Osteocyte (in vitro differentiated cells): ENCODE measurements at places on chromosomes 6 and 20. TPM values are rescaled to one million over a fixed set of nuclear protein-coding genes. Genes with fewer than 3 reads are reported as not detected.

Gene CST4
- not detected in 2 replicates for total RNA-seq

DNA sequence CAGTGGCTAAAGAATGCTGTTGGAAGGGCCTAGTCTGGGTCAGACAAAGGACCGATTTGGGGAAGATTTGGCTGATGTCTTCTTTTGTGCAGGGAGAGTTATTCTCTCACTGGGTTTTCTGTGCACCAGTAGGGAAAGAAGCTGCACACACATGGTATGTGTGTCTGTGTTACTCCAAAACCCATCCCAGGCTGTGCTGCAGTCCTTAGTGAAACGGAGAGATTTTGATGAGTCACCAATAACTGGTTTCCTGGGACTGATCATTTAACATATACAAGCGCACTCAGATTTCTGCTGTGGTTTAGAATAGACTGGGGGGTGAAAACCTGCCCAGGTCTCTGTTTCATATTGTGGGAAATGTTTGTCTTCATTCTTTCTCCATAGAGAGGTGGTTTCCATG, 1049.8 kb downstream of the KIF16B start:
- no peak for DNase-seq
- no peak overlapping the region for H3K4me3 ChIP-seq
- H3K36me3 ChIP-seq, result no peaks in the 10 kb centered on the region
- H3K4me1 ChIP-seq, result no peaks in the 10 kb centered on the region
- H3K27ac ChIP-seq, result no peak overlapping the region

DNA sequence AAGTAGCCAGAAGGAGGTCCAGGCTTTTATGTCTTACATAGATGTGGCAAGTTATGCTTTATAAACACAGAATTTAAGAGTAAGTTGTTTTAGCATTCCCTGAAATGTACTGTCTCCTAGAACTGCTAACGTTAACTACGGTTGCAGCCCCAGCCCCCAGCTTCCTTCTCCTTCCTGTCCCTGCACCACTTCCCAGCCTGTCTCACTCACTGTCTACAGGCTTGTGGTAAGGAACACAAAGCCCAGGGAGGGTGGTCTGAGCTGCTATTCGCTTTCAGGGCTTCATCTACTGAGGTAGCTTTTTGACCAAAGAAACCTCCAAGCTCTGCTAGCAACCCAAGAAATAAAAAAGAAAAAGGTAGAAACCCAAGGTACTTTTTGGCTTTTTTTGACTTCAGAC, 35.9 kb downstream of the PCSK2 start:
- H3K4me3 ChIP-seq, result no peak overlapping the region
- no peak overlapping the region for H3K27ac ChIP-seq
- H3K4me1 ChIP-seq, result no peaks in the 10 kb centered on the region
- H3K36me3 ChIP-seq, result no peaks in the 10 kb centered on the region

DNA sequence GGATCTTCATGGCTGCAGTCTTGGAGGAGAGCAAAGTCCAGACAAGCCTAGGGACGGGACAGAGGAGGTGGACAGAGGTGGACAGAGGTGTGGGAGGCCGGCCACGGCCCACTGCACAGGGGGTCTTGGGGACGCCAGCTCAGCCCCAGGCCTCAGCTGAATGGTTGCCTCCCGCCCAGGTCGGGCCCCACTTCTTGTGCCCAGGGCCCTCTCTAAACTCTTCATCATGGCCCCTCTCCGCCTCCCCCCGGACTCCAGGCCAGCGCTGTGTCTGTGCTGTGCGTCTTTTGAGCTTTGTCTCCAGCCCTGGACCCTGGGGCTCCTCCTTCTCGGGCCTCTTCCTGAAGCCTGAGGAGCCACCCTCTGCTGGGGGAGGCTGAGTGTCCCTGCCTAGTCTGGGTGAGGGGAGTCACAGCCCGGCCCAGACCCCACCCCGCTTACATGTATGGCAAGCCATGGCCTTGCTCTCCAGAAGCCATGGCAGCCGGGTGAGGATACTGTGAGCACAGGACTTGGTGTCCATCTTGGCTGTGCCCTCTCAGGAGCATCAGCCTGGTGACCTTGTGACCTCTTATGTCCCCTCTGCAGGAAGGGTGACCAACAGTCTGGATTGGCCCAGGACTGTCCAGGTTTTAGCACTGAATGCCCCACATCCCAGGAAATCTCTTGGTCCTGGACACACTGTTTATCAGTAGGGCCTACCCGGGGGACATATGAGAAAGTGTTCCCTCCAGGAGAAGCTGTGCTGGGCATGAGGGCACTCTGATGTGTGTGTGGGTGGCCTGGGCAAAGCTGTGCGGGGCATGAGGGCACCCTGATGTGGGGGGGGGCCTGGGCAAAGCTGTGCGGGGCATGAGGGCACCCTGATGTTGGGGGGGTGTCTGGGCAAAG, 9.4 kb upstream of the NPBWR2 start:
- no peak overlapping the region for H3K4me3 ChIP-seq
- H3K4me1 ChIP-seq, result peaks cover 3% of the 10 kb centered on the region
- H3K27me3 ChIP-seq, result peaks cover 8% of the 10 kb centered on the region
- no peak overlapping the region for H3K27ac ChIP-seq

- peaks cover 15% of the 10 kb centered on the region for H3K4me1 ChIP-seq
- DNase-seq, result no peak
- H3K27me3 ChIP-seq, result no peaks in the 10 kb centered on the region
- H3K4me3 ChIP-seq, result no peak overlapping the region
Observed at GRCh38 chr6:41964201-41964887, 22.7 kb upstream of the CCND3 start.

DNA sequence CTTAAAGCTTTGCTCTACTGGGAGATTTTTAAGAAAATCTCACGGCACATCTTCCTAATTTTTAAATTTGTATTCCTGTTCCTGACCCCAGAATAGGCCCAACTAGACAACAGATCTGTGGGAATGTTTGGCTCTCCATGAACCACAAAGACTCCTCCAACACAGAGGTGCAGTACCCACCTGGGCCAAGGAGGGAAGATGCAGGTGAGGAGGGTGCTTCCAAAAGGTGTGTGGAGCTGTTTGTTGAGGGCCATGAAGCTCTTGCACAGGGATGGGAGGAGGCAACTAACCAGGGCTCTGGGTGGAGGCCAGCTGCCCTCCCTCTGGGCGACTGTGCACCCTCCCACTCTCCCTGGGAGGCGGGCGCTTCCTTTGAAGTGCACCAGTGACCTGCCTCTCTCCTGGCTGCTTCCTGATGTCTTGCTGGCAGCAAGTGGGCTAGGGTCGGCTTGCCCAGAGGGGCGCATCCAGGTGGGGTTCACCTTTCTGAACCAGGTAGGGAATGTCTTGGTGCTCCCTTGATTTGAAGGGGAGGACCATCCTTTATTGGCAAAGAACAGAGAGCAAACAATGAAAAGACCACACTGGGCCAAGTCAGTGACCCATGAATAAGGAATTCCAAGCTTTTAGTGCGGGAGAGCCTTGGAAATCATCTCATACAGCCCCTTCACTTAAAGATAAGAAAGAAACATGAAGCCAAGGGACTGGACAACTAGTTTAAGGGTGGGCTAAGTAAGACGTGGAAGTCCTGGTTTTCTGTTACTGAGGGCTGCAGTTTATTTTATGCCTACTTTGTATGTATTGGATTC, 76.0 kb downstream of the ANKRD6 start:
- H3K27me3 ChIP-seq, result no peaks in the 10 kb centered on the region
- no peak for DNase-seq
- H3K27ac ChIP-seq, result no peak overlapping the region
- no peaks in the 10 kb centered on the region for H3K4me1 ChIP-seq
- no peak overlapping the region for H3K4me3 ChIP-seq
- H3K36me3 ChIP-seq, result no peaks in the 10 kb centered on the region

Gene REM1
- total RNA-seq, result not detected in 2 replicates

- peaks cover 22% of the 10 kb centered on the region for H3K27me3 ChIP-seq
- DNase-seq, result no peak
- H3K4me3 ChIP-seq, result no peak overlapping the region
- H3K27ac ChIP-seq, result no peak overlapping the region
- H3K36me3 ChIP-seq, result no peaks in the 10 kb centered on the region
- no peaks in the 10 kb centered on the region for H3K4me1 ChIP-seq
Observed at GRCh38 chr20:53990768-53991450, 79.5 kb downstream of the BCAS1 start.

DNA sequence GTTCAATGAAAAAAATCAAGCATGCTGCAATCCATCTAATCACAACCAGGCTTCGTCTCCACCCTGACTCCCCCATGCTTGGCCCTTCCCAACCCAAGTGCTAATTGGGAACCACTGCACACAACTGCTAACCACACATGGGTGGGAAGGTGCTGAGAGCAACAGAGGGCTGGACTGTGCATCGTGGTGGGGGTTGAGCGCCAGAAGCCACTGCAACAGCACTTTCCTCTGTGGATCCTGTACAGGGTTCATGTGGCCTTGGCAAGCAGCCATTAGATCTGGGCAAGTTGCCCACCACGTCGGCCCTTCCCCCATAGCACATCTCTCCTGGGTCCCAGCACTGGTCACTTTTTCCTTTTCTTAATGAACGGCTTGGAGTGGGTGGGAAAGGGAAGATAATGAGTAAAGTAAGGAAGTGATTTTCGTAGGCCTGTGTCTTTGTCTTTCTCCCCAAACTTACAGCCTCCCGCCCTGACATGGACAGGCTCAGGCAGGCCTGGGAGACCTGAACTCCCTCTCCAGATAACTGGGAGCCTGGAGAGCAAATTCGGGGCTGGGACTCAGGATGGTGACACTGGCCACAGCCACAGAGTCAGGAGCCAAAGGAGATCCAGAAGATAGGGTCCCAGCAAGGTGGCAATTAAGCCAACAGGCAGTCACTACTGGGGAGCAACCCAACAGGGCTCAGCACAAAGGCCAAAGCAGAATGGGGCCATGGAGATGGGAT, 34.4 kb upstream of the MRPS10 start:
- H3K36me3 ChIP-seq, result peaks cover 20% of the 10 kb centered on the region
- no peaks in the 10 kb centered on the region for H3K27me3 ChIP-seq
- H3K4me1 ChIP-seq, result peaks cover 22% of the 10 kb centered on the region
- no peak overlapping the region for H3K27ac ChIP-seq
- H3K4me3 ChIP-seq, result no peak overlapping the region

- no peaks in the 10 kb centered on the region for H3K36me3 ChIP-seq
- DNase-seq, result no peak
- no peak overlapping the region for H3K4me3 ChIP-seq
- H3K27ac ChIP-seq, result no peak overlapping the region
- H3K4me1 ChIP-seq, result no peaks in the 10 kb centered on the region
Observed at GRCh38 chr6:51934098-51934497, 153.3 kb downstream of the PKHD1 start.

Gene LY6G5B
- total RNA-seq, result 14.0 and 17.6 TPM in 2 replicates

Gene GNRH2
- total RNA-seq, result not detected in 2 replicates

Gene CTSZ
- total RNA-seq, result 17.2 and 17.5 TPM in 2 replicates

- H3K27me3 ChIP-seq, result peaks cover 21% of the 10 kb centered on the region
- no peaks in the 10 kb centered on the region for H3K4me1 ChIP-seq
- H3K4me3 ChIP-seq, result no peak overlapping the region
Observed at GRCh38 chr20:9928281-9928737, 89.4 kb upstream of the PAK5 start.

DNA sequence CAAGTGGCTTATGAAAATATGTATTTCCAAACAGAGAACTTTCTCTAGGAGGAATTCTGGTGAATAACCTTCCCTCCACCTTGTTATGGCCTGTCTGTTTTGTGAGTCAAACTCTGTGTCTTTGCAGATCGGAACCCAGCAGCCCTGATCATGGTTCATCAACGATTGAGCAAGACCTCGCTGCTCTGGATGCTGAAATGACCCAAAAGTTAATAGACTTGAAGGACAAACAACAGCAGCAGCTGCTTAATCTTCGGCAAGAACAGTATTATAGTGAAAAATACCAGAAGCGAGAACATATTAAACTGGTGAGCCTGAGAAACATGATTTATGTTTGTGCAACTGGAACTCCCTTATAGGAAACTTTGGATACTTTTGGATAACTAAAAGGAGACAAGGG, 294.5 kb upstream of the PLCB4 start:
- no peak overlapping the region for H3K4me3 ChIP-seq
- peaks cover 34% of the 10 kb centered on the region for H3K36me3 ChIP-seq
- peaks cover 5% of the 10 kb centered on the region for H3K4me1 ChIP-seq
- no peak overlapping the region for H3K27ac ChIP-seq
- no peaks in the 10 kb centered on the region for H3K27me3 ChIP-seq
- no peak for DNase-seq

- H3K27me3 ChIP-seq, result no peaks in the 10 kb centered on the region
- no peak overlapping the region for H3K4me3 ChIP-seq
- peak overlapping the region; percentile 77 for H3K27ac ChIP-seq
- peak; percentile 92 for DNase-seq
- H3K36me3 ChIP-seq, result peaks cover 34% of the 10 kb centered on the region
Observed at GRCh38 chr6:2952557-2953095, 18.7 kb downstream of the SERPINB6 start.

GRCh38 chr6:137673603-137674002, 179.4 kb upstream of the OLIG3 start:
- no peak overlapping the region for H3K27ac ChIP-seq
- peaks cover 13% of the 10 kb centered on the region for H3K27me3 ChIP-seq
- peaks cover 4% of the 10 kb centered on the region for H3K36me3 ChIP-seq
- no peak for DNase-seq
- peaks cover 6% of the 10 kb centered on the region for H3K4me1 ChIP-seq
- H3K4me3 ChIP-seq, result no peak overlapping the region

GRCh38 chr20:38108986-38109541, 56.0 kb downstream of the TGM2 start:
- no peaks in the 10 kb centered on the region for H3K36me3 ChIP-seq
- peak overlapping the region; percentile 73 for H3K27ac ChIP-seq
- peaks cover 28% of the 10 kb centered on the region for H3K4me1 ChIP-seq
- H3K27me3 ChIP-seq, result no peaks in the 10 kb centered on the region
- DNase-seq, result no peak

Gene TRAPPC3L
- total RNA-seq, result not detected in 2 replicates

Gene TRIM10
- total RNA-seq, result not detected in 2 replicates

Gene RAB32
- 47.7 and 54.2 TPM in 2 replicates for total RNA-seq

- H3K4me3 ChIP-seq, result no peak overlapping the region
- peaks cover 28% of the 10 kb centered on the region for H3K4me1 ChIP-seq
- H3K27ac ChIP-seq, result peak overlapping the region; percentile 80
Observed at GRCh38 chr6:39377539-39377950, 55.0 kb upstream of the KCNK16 start.

DNA sequence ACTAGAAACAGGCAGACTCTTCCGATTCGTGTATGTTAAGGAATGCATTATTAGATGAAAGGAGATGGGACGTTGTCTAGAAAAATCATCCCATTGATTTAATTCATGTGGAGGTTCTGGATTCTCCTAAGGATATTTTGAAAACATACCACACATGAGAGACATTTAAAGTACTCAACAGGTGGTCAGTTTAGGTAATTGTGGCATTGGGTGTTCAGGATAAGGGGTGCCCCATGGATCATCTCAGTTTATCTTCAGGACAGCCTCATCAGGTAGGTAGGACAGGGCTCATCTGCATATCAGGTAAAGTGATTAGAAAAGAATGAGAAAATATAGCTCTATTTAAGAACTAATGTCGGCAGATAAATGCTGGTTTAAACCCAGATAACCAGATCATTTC, 15.9 kb upstream of the PDE10A start:
- H3K27me3 ChIP-seq, result no peaks in the 10 kb centered on the region
- H3K4me1 ChIP-seq, result no peaks in the 10 kb centered on the region
- no peak overlapping the region for H3K27ac ChIP-seq
- H3K36me3 ChIP-seq, result no peaks in the 10 kb centered on the region

Gene RPP40
- 4.2 and 5.6 TPM in 2 replicates for total RNA-seq

DNA sequence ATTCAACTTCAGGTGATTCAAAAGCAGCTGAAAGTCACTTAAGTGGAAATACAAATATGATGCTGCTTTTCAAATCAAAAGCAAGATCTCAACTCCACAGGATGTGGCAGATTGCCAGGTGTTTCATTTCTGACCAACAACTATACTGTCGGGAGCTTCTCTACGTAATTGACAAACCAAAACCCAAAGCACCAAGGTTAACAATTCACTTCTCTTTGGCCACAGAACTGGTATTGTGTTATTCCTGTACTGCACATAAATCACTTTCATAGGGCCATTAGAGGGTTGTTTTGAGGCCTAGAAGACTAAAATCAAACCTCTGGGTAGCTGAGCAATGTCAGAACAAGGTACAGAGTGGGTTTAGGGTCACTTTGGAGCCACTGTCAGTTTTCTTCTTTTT, 169.7 kb downstream of the HAO1 start:
- H3K4me3 ChIP-seq, result no peak overlapping the region
- H3K36me3 ChIP-seq, result no peaks in the 10 kb centered on the region
- no peaks in the 10 kb centered on the region for H3K27me3 ChIP-seq
